ENCODE measurements at places on chromosomes 11 and 22.

DNA sequence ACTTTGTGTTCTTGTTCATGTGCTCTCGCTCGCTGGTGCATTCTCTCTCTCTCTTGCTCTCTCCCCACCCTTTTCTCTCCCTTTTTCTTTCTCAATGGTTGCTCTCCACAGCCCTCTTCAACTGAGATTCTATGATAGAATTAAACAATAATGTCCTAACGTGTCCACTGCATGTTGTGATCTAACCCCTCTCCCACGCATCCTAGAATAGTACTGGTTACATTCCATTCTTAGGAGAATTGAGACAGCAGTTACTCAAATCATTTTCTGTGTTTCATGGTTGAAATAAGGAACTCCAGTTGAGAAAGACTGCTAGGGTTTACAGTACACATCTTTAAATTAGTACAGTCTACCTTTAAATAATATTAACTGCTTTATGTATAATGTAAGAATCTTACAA, 318.1 kb upstream of the PITPNB start:
- DNase-seq = no peak

GRCh38 chr11:111205632-111206385, 39.7 kb upstream of the POU2AF2 start:
- DNase-seq = no peak

- DNase-seq = no peak
These were observed 15.7 kb downstream of the FBXO7 start for GRCh38 chr22:32490279-32490678.

DNA sequence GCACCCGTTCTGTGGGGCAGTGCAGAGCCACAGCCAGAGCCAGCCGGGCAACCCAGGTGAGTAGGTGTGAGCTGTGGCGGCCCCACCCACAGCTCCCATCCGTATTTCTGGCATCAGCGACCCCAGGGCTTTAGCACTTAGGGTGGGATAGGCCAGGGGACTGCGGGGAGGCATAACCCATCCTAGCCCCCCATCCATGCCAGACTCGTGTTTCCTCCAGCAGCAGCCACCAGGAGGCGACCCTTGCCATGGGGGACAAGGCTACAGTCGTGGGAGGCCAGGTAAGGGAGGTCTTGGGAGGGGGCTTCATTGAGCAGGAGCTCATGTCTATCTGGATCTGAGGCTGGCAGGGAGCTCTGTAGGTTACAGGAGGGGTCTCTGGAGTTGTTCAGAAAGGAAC, 873 bp downstream of the OTOG start:
- DNase-seq = no peak

DNA sequence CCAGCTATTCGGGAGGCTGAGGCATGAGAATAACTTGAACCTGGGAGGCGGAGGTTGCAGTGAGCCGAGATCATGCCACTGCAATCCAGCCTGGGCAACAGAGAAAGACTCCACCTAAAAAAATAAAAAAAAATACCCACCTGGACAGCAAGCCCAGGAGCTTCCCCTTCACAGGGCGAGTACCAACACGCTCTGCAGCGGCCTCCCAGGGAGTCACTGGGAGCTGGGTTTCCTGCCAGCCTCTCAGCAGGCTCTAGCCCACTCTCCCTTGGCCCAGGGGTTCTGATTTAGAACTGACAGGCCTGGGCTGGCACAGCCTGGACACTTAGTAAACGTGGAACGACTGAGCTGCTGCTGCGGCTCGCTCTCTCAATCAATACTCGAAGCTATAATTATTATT, 2.0 kb upstream of the CABP7 start:
- no peak for DNase-seq

GRCh38 chr11:121540627-121541026, 87.9 kb upstream of the SORL1-AS1 start:
- no peak for DNase-seq

DNA sequence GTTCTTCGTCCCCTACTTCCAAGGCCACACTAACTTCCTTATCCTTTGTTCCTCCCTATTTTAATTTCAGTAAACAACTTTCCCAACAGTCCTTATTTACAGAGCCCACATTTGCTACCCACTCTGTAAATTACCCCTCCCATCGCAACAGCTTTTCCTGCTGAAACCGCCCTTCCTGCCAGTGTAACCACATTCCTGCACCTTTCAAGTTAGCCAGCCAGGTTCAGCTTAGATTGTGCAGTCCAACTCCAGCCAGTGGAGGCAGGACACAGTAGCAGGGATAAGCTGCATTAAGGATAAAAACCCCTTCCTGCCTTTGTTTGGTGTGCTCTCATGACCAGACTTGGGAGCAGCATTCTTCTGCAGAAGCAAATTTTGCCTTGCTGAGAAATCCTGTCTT, 768.3 kb upstream of the ARHGAP42 start:
- DNase-seq = no peak

DNA sequence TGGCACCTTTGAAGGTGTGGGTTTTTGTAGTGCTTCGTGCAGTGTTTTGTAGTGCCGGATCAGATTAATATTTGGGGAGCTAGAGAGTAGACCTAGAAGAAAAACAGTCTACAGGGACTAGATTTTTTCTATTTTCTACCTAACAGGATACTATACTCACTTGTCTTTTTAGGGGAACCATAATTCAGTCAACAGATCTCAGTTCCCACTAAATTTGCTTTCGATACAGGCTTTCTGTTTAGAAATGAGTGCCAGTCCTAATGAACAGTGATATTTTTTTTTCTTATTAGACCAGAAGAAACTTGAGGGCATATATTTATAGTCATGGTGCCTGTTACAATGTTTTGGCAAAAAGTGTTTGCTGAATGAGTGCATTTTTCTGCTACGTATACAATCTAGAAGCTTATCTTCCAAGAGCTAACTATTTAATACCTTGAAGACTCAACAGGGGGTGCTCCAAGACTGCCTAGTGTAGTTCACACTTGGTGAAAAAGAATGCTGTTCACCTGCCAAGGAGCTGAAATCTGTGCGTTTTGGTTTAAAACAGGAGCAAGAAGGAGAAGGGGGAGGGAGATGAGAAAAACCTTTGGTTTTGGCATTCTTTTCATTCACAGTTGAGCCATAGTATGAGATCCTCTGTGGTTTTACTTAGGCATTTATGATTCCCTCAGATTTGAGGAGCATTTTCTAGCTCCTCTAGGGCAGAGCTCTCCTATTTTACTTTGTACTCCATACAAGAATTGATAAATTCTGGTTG, 44.9 kb upstream of the VSTM5 start:
- no peak for DNase-seq

DNA sequence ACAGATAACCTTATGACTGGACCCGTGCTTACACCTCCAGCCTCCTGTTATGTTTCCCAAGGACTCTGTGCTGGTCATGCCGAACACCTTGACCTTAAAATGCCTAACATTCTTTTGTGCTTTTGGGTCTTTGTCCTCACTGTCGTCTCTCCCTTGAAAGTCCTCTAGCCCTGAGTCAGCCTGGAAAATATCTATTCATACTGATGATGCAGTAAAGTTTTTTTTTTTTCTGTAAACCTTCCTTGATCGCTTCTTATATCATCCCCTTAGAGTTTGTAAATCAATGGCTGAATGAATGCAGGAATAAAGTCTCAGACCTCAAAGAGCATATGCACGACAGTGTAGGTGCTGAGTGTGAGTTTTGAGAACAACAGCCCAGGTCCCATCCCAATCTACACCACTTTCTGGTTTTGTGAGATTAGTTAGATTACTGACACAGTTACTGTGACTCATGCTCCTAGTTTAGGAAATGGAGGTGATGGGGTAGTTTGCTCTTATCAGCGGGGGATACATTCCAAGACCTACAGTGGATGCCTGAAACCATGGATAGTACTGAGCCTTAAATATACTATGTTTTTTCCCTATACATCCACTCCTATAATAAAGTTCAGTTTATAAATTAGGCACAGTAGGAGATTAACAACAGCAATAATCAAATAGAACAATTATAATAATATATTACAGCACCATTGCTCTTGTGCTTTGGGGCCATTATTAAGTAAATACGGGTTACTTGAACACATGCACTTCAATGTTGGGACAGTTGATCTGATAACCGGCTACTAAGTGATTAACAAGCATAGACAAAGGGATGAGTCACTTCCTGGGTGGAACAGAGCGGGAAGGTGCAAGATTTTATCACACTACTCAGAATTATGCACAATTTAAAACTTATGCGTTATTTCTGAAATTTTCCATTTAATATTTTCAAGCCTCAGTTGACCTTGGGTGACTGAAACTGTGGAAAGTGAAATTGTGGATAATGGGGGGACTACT, 8.6 kb downstream of the TCN1 start:
- DNase-seq = no peak

GRCh38 chr11:35811783-35812182, 132.1 kb upstream of the LDLRAD3 start:
- no peak for DNase-seq

- no peak for DNase-seq
These were observed 2.5 kb downstream of the ST13 start for GRCh38 chr22:40853961-40854360.

DNA sequence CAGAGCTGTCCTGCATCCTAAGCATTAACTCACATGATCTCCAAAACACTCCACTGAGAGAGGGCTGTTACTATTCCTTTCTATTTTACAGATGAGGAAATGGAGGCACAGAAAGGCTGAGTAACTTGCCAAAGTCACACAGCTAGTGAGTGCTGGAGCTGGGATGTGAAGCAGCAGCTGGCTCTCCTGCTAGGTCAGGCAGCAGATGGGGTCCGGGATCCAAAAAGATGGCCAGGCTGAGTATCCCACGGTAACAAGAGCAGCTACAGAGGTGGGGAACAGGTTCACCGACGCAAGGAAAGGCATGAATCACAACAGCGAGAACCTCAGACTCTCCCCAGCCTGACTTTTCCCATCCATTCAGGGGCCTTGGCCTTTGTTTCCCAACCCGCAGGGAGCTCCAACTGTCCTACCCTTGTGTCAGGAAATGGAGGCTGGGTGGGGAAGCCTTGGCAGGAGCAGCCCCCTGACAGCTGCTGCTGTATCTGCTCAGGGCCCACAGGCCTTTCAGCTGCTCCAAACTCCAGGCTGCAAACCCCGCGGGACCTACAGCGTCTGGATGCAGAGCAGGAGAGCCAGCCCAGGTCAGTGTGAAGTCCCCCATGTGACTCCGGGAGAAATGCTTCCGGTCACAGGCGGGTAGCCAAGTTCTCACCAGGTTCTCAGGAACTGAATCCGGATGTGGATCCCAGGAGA, 29.5 kb downstream of the DKK3 start:
- no peak for DNase-seq

- DNase-seq = no peak
These were observed 50.3 kb downstream of the LARGE1 start for GRCh38 chr22:33869946-33870345.

- DNase-seq = no peak
These were observed 61.1 kb upstream of the TNRC6B start for GRCh38 chr22:40116496-40117200.

DNA sequence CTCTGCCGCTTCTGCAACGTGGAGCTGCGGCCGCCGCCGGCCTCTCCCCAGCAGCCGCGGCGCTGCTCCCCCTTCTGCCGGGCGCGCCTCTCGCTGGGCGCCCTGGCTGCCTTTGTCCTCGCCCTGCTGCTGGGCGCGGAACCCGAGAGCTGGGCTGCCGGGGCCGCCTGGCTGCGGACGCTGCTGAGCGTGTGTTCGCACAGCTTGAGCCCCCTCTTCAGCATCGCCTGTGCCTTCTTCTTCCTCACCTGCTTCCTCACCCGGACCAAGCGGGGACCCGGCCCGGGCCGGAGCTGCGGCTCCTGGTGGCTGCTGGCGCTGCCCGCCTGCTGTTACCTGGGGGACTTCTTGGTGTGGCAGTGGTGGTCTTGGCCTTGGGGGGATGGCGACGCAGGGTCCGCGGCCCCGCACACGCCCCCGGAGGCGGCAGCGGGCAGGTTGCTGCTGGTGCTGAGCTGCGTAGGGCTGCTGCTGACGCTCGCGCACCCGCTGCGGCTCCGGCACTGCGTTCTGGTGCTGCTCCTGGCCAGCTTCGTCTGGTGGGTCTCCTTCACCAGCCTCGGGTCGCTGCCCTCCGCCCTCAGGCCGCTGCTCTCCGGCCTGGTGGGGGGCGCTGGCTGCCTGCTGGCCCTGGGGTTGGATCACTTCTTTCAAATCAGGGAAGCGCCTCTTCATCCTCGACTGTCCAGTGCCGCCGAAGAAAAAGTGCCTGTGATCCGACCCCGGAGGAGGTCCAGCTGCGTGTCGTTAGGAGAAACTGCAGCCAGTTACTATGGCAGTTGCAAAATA, 816 bp downstream of the PDE3B start:
- no peak for DNase-seq

DNA sequence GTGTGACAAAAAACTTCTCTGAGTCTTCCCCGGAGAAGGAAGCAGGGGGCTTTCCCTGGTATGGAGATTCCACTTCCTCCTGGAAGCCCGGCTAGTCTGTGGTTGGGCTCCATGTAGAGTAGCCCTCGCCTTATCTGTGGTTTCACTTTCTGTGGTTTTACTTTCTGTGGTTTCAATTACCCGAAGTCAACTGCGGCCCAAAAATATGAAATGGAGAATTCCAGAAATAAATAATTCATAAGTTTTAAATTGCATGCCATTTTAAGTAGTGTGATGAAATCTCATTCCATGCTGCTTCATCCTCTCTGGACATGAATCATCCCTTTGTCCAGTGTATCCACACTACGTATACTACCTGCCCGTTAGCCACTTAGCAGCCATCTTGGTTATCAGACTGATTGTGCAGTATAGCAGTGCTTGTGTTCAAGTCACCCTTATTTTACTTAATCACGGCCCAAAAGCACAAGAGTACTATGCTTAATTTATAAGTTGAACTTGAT, 275.0 kb upstream of the SESN3 start:
- no peak for DNase-seq

DNA sequence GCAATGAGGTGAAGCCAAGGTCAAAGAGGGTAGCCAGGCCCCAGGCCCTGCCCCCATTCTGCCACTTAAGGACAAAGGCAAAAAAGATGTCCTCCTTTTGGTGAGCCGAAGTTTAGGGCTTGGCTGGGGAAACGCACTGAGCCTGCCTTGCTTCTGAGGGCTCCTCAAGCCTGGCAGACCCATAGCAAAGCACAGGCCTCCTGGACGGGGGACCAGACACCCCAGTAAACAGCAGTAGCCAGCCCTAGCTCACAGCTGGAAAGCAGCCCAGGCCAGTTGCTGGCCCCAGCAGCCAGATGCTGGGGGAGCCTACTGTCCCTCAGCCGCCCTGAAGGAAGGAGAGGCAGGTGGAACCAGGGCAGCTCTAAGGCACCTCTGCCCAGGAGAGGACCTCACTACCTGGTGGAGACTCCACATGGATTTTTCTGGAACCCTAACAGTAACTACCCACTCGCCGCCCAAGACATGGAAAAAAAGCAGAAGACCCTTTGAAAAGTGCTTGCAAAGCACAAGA, 3.8 kb upstream of the PYGM start:
- DNase-seq = no peak

GRCh38 chr11:113204280-113204679, 110.1 kb upstream of the TTC12 start:
- DNase-seq = no peak

GRCh38 chr11:86896441-86896841, 58.8 kb downstream of the FZD4 start:
- no peak for DNase-seq

- no peak for DNase-seq
These were observed 358.9 kb downstream of the CADM1 start for GRCh38 chr11:115145324-115145723.

- DNase-seq = no peak
These were observed 50.7 kb downstream of the NAV2 start for GRCh38 chr11:19763330-19763729.

- no peak for DNase-seq
These were observed 91.1 kb upstream of the LMO1 start for GRCh38 chr11:8354622-8355415.

GRCh38 chr22:38299770-38300102, 17.5 kb downstream of the CSNK1E start:
- no peak for DNase-seq

Data from stimulated activated CD8-positive, alpha-beta memory T cell treated with anti-CD3 and anti-CD28 coated beads, Interleukin-2, amount 100 ng/mL, for 48 hours (primary cell).